ENCODE measurements at places on chromosomes 2 and 18.

DNA sequence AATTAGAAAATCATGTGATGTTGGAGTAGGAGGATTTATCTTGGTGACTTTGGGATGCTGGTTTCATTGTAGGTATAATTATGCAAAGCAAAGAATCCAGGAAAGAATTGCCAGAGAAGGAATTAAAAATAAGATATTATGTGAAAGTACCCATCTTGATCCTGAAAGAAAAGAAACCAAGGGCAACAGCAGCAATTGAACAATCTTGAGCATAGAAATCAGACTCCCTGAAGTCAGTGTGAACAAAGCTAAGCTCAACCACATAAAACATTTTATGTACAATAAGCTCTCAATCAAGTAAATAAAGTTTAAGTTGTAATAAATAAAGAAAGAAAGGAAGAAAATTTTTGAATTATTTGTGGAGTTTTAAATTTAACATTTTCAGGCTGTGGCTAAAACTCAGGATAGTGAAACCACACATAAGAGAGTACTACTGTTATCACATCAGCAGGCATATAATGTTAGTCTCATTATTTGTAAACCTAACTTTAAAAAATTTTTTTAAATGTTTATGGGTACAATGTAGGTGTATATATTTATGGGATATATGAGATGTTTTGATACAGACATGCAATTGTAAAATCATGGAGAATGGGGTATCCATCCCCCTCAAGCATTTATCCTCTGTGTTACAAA is 32.8 kb upstream of the GPR55 start:
- DNase-seq: no peak

- no peak for DNase-seq
Observed at GRCh38 chr18:46260016-46260878, 156.1 kb downstream of the HAUS1 start.

DNA sequence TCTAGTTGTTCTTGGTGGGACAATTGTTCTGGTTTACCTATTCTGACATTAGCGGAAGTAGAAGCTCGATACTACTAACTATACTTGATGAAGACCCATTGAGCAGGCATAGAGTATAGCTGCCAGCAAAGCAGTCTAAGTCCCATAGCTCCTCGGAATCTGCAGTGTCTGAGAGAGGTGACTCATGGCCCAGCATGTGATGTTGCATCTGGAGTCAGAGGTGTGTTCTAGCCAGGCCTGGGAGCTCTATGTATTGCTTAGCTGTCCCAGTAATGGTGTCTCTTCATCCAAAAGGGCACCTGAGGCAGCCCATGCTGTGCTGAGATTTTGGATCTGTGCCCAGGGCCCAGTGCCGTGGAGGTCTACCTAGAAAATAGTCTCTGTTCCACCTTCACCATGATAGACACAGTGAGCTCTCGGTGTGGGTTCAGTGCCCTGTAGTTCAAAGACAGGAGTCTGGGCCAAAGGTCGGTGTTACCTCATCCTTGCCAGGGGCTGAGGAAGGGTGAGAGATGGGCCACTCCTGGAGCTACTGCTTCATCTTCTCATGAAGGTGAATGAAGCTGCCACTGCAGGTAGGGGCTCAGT is 47.3 kb downstream of the MEX3C start:
- no peak for DNase-seq

- DNase-seq: no peak
Observed at GRCh38 chr2:24024018-24024417, 14.1 kb downstream of the MFSD2B start.

DNA sequence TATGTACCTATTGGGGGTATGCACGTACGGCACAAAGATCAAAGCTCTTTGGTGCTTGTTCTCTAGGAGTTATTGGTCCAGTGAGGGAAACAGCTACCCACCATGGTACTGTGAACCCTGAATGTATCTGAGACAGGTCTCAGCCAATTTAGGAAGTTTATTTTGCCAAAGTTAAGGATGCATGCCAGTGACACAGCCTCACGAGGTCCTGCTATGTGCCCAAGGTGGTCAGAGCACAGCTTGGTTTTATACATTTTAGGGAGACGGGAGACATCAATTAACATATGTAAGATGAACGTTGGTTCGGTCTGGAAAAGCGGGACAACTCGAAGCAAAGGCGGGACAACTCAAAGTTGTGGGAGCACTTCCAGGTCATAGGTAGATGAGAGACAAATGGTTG is 75.8 kb downstream of the SOWAHC start:
- DNase-seq: no peak

DNA sequence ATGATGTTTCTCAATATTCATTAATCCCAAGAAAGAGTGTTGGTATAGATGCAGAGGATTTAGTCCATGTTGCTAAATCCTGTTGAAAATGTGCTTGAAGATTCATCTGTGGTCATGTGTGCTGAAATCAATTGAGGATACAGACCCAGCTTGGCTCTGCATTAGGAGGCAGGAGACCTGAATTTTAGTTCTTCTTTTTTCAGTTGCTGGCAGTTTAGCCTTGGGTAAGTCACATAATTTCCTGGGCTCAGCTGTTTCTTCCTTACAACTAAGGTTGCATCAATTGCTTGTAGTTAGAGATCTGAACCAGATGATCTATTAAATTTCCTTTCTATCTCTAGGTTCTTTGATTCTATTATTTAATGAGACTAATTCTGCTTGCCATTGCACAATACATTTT is 54.4 kb downstream of the SETBP1 start:
- DNase-seq: peak; percentile 63

- DNase-seq: no peak
Observed at GRCh38 chr2:9212661-9213411, 6.2 kb downstream of the ASAP2 start.

GRCh38 chr2:3399829-3400228 is 20.3 kb downstream of the TRAPPC12 start:
- DNase-seq: no peak

GRCh38 chr2:68512966-68513365 is 45.6 kb downstream of the APLF start:
- DNase-seq: no peak

GRCh38 chr2:190512539-190513095 is 21.9 kb downstream of the NEMP2 start:
- DNase-seq: peak; percentile 24

DNA sequence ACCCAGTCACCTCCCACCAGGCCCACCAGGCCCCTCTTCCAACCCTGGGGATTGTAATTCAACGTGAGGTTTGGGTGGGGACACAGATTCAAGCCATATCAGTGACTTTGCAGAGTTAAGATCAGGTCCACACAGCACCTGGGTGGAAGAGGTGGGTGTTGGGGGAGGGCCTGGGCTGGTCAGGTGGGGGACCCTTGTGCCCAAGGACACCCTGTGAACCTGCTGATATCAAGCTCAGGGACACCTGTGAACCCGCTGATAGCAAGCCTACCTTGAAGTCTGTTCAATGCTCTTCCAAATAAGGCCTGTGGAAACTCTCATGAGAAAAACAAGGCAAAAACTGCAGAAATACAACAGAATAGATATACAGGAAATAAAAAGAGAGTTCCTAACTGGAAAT is 19.9 kb upstream of the TPO start:
- DNase-seq: no peak

- no peak for DNase-seq
Observed at GRCh38 chr2:48452108-48452507, 77.8 kb upstream of the STON1 start.

DNA sequence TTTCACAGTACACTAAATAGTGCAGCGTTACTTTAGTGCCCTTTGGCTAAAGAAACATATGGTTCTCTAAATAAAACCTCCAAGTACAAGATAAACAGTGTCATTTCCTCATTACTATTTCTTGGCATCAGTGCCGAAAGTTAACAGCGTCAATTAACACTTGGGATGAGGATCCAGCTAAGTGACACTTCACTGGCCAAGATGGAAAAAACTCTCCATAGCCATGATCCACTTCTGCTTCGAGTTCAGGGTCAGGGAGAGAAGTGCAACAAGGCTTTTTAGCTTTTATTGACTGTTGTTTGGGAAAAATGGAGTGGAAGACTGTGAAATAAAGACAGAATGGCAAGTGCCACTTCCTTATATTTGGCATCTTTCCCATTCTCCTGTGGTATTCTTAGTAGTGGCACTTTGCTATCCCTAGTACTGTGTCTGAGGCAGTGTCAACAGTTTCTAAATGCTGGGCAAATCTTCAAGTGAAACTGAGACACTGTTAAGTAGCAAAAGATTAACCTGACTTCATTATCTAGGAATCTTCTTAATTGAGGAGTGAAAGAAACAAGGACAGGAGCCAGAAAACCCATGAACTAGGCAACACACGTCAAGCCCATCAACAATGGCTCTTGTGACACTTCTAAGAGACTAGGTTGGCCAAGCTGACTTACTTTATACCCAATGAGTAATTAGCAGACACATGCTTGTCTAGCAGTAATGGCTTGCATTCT is 222.5 kb upstream of the SESTD1 start:
- DNase-seq: no peak

DNA sequence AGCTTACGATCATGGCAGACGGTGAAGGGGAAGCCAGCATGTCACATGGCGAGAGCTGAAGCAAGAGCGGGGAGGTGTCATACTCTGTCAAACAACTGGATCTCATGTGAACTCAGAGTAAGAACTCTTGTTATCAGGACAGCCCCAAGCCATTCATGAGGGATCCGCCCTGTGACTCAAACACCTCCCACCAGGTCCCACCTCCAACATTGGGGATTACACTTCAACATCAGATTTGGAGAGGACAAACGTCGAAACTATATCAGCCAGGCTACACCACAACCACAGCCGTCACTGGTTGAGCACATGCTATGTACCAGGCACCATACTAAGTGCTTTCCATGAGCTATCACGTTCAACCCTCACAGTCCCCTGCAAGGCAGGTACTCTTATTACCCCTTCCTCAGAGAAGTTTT is 293.8 kb downstream of the PRKCE start:
- no peak for DNase-seq

- no peak for DNase-seq
Observed at GRCh38 chr2:131417886-131418285, 53.9 kb upstream of the RAB6D start.

- no peak for DNase-seq
Observed at GRCh38 chr2:95359501-95359930, 43.0 kb upstream of the FAHD2A start.

- no peak for DNase-seq
Observed at GRCh38 chr2:62184512-62185230, 11.2 kb upstream of the B3GNT2 start.

DNA sequence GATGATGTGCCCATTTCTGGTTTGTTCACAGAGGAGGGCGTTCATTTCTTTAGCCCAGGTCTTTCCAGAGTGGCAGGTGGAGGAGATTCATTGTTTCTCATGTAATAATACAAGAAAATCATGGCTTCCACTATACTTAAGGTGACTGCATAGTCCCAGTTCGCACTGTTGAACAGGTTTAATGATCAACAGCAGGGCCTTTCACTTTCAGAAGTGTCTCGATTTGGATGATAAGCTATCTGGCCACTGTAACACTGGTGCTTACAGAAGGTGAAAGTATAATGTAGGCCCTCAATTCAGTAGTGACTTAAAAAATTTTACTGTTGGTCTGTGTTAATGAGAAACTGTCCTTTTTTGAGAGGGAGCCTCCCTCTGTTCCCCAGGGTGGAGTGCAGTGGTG is 1.4 kb downstream of the RMC1 start:
- DNase-seq: no peak

GRCh38 chr18:3402982-3403451 is 47.0 kb upstream of the TGIF1 start:
- no peak for DNase-seq

GRCh38 chr2:101151859-101152271 is 683 bp upstream of the TBC1D8 start:
- peak; percentile 12 for DNase-seq
